Foreskin keratinocyte (primary cell): ENCODE measurements at places on chromosomes 12 and 14. TPM values are rescaled to one million over a fixed set of nuclear protein-coding genes. Genes with fewer than 3 reads are reported as not detected.

GRCh38 chr14:91420686-91421085 lies 3.1 kb upstream of the CCDC88C start:
- DNase-seq, result no peak

DNA sequence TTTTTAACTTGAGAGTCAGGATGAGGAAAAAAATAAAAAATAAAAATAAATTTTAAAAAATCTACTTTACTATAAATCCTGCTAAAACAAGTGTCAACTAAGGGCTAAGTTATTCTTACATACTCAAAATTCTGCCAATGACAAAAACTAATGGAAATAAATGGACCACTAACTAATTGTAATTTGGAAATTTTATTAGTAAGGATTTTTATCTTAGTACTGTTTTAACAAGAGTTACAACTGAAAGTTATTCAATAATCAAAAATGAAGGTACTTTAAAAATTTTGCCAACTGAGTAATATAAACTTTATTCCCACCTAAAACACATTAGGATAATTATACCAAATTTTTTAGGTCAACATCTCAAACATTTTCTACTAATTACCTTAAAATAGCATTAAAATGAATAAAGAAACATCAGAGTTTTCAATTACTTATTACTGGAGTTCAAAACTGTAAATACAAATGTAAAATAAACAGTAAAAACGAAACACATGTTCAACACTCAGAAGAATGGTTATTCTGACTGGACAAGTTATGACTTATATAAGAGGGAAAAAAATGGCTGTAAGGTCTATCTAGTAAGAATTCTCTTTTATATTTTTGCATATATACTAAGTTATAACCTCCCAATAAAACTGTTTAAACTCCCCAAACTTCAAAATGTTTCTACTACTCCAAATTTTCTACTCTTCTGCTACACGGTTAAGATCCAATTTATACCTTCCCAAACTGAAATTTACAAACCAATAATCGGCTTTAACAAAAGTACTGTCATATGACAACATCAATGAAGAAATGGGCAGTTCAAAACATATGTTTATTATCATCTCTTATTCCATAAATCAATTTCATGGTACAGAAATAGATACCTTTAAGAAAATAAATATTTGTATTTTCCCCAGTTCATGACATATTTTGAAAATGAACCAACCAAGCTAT lies 2.7 kb downstream of the HECTD1 start:
- no peak for DNase-seq

GRCh38 chr14:23252420-23253333 lies 14.9 kb downstream of the RNF212B start:
- peak; percentile 96 for DNase-seq

DNA sequence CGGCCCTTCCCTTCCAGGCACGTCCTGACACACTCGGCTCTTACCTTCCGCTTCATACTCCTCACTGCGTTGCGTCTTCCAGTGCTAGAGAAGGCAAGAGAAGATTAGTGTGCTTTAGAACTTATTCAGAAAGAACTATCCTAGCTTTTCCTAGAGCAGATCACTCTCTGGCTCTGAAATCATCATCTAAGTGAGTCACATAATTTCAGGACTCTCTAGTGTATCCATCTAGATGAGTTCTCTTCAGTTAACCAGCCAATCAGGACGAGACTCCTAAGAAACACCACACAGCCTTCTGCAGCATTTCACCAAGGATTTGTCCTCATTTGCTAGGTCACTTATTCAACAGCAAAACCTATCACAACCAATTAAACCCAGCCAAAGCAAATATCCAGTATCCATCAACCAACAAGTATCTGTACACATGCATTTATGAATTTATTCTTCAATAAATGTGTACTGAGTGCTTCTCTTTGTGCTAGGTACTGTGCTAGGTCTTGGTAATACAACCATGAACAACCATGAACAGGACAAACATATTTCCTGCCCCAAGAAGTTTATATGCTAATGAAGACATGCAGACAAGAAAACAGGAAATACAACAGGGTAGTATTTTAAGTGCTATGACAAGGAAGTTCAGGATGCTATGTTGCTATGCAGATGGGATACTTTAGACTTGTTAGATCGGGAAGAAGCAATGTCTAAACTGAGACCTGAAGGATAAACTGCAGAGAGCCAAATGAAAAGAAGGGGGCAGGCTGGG lies 52.1 kb downstream of the NIN start:
- peak; percentile 25 for DNase-seq

DNA sequence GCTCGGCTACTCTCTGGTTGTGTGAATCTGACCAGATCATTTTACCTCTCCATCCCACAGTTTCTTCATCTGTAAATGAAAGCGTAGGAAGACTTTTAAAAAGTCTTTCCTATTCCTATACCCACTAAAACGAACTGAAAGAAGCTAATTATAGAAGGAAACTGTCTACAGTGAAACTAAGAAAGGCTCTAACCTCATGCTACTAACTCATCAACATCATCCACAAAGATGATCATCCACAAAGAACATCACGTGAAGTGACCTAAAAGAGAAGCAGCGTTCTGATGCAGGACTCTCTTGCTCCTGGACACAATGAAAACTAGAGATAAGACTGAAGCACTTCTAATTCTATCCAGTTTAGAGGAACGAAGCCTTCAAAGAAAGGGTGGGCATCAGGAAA lies 58.5 kb upstream of the OSBPL8 start:
- no peak for DNase-seq

DNA sequence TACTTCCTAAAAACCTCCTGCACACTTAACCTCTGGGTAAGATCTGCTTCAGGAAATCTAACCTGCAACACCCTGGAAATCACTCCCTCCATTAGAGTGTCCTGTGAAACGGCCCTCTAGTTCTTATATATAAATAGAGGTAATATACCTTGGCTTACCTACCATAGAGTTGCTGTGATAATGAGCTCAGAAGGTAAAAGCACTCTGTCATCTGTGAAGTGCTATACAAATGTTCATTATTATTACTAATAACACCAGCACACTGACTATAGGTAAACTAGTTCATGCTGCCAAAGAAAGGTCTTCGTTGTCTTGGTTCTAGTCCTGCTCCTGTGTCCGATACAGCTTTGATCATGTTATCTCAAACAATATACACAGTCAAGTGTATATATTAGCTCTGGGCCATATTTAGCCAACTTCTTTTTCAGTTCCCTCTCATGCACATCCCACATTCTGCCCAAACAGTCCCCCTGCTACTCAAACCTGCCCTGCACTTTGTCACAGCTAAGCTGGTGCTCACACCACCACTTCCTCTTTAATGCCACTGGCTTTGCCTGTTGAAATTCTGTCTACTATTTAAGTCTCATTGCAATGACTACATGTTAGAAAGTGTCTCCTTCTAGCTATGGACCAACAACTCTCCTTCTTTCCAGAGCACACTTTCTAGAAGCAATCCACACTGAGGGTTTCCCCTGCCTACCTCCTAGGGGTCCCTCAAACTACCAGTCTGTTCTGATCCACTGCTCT lies 5.1 kb downstream of the E2F7 start:
- DNase-seq, result no peak

FOXN3 gene
- total RNA-seq, result 14.5 and 20.1 TPM in 2 replicates
